T47D (cell line): ENCODE measurements at places on chromosomes 6 and 20.

DNA sequence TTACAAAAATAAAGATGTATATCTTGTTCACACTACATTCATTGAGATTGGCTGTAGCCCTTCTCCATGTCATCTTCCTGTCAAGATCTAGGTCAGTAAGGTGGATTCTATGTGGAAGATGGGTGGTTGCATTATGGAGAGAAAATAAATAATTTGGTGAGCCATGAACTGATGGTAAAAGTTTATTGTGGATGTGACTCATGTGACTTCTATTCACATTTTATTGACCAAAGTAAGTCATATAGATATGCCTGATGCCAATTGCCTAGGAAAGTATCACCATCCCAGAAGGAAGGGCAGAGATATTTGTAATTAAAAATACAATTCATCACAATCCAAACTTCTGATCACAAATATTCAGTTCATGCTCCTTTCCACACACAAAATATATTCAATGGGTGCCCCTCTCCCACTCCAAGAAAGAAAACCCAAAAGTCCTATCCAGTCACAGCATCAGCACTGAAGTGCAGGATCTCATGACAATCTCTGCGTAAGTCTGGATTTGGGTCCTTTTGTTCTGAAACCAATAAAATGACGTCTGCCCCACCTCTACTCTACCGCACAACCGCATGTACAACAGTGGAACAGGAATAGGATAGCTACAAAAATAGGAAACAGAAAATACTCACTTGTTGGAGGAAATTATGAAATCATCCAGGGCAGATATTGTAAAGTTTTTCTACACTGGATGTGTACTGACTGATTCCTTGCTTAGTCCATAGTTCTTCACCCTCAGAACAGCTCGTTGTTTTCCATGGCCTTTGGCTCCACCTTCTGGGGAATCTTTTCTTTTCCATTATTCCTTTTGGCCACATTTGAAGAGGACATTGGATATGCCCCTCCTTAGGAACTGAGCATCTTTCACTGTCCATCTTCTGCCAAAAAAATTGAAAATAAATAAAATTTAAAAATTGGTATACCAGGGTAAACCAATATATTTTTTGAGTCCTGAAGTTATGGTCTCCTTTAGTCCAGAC, 16.1 kb upstream of the SLC17A3 start:
- DNase-seq = peak; percentile 13

DNA sequence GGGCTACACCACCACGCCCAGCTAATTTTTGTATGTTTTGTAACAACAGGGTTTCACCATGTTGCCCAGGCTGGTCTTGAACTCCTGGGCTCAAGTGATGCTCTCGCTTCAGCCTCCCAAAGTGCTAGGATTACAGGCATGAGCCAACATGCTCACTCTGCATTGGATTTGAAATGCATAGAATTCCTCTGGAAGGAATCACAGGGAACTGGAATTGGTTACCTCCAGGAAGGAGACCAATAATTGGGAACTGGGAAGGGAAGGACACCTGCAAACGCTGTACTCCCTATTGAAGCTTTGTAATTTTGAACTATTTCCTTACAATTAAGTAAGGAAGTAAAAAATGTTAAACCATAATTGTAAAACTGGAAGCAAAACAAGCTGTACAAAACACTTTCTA, 12.3 kb upstream of the TP53INP2 start:
- DNase-seq = no peak

DNA sequence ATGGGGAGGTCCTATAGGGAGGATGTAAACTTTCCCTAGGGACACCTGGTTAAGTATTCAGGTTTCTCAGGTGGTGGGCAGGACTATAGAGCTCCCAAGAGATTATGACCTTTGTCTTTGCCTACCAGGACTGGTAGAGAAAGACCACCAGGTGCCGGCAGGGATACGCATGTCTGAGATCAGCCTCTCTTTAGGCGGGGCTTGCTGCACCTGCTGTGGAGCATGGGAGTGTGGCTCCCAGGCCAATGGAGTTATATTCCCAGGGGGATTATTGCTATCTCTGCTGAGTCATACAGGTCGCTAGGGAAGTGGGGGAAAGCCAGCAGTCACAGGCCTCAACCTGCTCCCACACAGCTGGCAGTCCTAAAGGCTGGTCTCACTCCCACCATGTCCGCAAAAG, 280.5 kb upstream of the MMS22L start:
- no peak for DNase-seq

DNA sequence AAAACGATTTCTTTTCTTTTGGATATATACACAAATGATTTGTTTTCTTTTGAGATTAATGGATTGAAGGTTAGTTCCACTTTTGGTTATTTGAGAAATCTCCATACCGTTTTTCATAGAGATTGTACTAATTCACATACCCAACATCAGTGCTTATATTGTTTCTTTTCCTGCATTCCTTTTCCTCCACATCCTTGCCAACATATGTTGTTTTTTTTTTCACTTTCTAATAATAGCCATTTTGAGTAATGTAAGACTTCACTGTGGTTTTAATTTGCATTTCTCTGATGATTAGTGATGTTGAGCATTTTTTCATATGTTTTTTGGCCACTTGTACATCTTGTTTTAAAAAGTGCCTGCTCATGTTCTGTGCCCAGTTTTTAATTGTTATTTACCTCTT, 846.4 kb upstream of the EYS start:
- DNase-seq = no peak

- DNase-seq = no peak
These were observed 121.2 kb downstream of the SGK1 start for GRCh38 chr6:134196568-134197193.

DNA sequence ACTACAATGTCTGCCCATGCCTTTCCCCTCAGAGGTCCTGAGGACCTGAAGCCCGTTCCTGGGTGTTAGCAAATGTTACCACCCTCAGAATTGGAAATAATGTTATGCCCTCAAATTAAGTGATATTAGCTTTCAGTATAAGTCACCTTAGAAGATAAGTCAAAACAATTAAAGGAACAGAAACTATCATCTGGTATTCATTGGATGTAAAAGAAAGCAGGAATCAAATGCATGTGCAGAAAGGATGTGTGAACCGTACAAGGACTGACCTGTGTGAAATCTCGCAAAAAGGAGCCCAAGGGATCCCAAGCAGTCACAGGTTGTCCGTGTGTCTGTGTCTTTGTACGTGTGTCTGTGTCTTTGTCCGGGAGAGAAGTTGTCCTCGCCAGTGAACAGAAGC, 51.6 kb upstream of the TAB2 start:
- DNase-seq = no peak

- no peak for DNase-seq
These were observed 638.5 kb downstream of the EPM2A start for GRCh38 chr6:145096846-145097245.

DNA sequence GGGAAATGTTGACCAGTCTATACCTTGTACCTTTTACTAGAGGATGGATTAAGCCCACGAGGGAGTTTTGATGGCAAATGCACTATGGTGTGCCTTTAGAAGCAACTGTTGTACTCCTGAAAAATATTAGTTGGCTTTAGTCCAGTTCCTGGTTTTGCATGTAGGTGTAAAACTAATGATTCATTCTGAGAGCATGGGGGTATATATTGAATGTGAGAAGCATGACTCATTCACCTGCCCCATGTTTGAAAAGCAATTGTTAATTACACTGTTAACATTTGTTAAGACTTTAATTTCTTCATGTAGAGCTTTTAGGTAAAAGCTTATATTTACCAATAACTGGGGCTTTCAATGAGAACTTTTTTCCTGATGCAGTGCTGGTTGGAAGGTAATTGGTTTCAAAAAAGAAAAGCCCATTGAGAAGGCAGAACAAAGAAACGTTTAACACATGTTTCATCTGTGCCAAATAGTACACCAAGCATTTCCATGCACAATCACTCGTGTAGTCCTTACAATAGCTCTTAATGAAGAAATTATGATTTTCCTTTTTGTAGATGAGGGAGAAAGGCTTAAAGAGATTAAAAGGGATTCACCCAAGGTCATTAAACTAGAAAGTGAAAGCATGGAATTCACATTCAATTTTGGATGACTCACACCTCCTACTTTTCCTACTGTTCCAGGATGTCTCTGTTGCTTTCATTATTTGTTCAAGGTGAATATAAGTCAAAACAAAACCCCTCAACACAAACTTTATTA, 134.1 kb downstream of the CCDC170 start:
- no peak for DNase-seq

DNA sequence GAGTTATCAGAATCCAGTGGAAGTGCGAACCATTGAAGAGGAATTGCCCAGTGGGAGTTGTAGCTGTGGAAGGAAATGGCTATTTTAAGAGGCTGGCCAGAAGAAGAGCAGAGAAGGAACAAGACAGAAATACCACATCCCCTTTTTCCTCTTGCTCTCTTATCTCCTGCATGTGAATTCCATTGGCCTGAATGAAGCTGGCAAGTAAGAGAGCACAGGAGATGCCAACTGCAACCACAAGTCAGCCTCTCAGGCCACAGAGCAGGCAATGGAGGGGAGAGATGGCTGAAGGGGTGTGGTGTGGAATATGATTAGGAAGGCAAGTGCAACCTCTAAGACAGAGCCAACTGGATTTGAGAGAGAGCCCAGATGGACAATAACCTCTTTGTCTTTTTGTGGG, 362.7 kb upstream of the IMPG1 start:
- DNase-seq = no peak

GRCh38 chr20:10303852-10304251, 85.2 kb downstream of the SNAP25 start:
- DNase-seq = no peak

DNA sequence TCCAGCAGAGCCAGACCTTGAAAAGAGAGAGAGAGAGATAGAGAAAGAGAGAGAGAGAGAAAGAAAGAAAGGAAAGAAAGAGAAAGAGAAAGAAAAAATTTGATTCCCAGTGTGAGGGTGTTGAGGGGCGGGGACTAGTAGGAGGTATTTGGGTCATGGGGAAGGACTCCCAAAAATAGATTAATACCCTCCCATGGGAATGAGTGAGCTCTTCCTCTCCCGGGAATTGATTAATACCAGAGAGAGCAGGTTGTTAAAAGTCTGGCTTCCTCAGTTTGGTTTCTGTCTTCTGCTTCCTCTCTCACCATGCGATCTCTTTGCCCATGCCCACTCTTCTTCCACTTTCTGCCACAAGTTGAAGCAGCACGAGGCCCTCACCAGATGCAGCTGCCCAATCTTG, 28.8 kb upstream of the CFAP206 start:
- DNase-seq = no peak

- DNase-seq = no peak
These were observed 32.6 kb upstream of the NRSN1 start for GRCh38 chr6:24093381-24093780.

- DNase-seq = no peak
These were observed 17.7 kb downstream of the POM121L2 start for GRCh38 chr6:27294409-27294808.
